Stimulated activated CD4-positive, alpha-beta T cell treated with anti-CD3 and anti-CD28 coated beads, Interleukin-1b, Interleukin-23, amount 100 ng/mL, for 1 hour (primary cell): ENCODE measurements at places on chromosomes 3 and 15.
A peak's percentile ranks its signal among the peaks of the same experiment; 100 is the strongest.

GRCh38 chr3:176766862-176767261 lies 430.4 kb downstream of the TBL1XR1 start:
- DNase-seq: no peak

GRCh38 chr3:68136411-68136810 lies 482.0 kb upstream of the SUCLG2 start:
- DNase-seq: no peak

DNA sequence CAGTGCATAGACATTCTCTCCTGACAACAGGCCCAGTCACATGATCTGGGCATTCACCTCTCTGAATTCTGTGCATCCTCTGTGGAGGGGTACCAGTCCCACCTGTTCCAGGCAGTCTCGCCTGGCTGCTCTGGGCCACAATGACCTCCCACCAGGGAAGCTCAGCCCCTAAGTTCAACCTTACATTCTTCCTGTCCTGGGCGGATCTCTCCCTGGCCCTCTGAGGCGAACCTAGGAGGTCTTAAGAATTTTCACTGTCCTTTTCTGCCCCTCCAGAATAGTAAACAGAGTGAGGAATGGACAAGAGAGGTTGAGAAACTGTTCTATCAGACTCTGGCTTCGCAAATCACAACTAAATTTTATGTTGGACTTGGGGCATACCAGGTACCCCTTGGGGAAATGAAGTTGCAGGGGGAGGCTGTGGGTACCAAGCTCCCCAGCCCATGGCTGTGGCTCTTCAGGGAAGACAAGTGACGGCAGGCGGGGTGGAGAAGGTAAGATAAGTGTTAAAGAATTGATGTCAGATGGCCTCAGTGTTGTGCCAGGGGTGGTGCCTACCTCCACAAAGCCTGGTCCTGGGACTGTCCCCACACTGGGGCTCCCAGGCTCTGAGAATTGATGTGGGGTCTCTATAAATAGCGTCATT lies 5.3 kb downstream of the SCN5A start:
- no peak for DNase-seq

- DNase-seq: peak; percentile 30
Measured at GRCh38 chr15:68818769-68819494, 1.8 kb downstream of the ANP32A start.

- DNase-seq: no peak
Measured at GRCh38 chr3:32816439-32817256, 1.1 kb upstream of the TRIM71 start.
